ENCODE measurements at places on chromosomes 16 and 17.

GRCh38 chr17:61233991-61234750 is 165.5 kb upstream of the TBX2 start:
- no peak for DNase-seq

DNA sequence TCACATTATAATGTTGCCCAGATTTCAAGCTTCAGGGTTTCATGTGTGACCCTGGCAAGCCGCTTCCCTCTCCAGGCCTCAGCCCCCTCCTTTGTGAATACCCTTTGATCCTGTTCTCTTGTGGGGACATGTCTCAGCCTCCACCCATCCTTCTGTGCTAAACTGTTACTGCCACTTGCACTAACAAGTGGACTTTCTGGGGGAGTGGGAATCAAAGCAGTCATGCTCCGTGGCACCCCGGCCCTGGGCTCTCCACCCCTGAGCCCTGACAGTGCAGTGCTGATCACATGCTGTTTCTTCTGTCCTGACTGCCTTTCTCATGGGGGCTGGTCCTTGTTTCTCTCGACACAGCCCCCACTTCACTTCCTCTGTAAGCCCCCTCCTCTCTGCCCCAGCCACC is 9.7 kb upstream of the DCAF7 start:
- DNase-seq: no peak

DNA sequence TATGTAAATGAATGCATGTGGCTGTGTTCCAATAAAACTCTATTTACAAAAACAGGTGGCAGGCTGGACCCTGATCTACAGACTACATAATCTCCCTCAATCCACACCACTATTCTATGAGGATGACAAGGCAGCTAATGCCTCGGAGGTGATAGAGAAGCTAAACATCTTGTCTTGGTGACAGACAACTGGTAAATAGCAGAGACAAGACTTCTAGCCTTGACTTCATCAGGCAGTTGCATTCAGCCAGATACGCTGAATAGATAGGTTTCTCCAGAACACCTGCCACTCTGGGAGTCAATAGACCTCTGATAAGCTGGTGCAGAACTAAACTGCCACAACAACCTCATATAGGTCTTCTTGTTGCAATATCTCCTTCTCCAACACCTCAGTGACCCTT is 3.3 kb downstream of the ATPAF2 start:
- DNase-seq: no peak

GRCh38 chr16:13607289-13607688 is 312.7 kb upstream of the ERCC4 start:
- no peak for DNase-seq

DNA sequence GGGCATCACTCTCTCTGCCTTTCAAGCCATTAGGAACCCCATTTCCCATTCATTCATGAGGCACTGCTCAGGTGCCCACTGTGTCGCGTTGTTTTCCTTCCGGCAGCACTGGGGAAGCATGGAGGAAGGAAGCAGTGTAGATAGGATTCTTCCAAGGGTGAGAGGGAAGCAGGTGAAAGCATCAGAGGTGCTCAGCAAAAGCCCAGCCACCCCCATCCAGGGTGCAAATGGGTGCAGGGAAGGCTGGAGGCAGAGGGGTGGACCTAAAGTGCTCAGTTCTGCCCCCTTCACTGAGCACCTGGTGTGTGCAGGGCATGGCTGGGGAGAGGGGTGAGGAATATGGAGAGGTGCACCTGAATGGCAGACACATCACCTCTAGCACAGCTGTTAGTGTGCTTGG is 3.4 kb upstream of the NXPH3 start:
- DNase-seq: no peak
